Activated naive CD4-positive, alpha-beta T cell treated with anti-CD3 and anti-CD28 coated beads, Interleukin-2, amount 50 U/mL, for 16 hours (primary cell): ENCODE measurements at places on chromosomes 5 and 9.
A peak's percentile ranks its signal among the peaks of the same experiment; 100 is the strongest.

GRCh38 chr9:119588874-119589744, 219.9 kb upstream of the BRINP1 start:
- no peak for DNase-seq

- no peak for DNase-seq
These were observed 98.2 kb upstream of the ALDH1A1 start for GRCh38 chr9:73050887-73051550.

DNA sequence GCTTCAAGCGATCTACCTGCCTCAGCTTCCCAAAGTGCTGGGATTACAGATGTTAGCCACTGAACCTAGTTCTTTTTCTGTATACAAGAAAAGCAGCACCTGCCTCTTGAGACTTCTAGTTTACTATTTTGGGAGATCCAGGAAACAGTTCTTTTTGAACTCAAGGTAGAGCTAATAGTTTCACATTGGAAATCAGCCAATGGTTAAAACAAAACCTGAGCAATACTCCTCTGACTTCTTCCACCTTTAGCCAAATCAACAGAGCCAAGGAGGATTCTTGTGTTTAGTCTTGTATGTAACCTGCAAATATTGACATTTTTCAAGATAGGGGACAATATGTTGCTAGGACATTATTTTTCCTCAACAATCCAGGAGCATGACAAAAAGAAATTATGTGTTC, 349.4 kb downstream of the SH3GL2 start:
- DNase-seq = no peak

- peak; percentile 78 for DNase-seq
These were observed 582 bp upstream of the APBA1 start for GRCh38 chr9:69672596-69673310.

DNA sequence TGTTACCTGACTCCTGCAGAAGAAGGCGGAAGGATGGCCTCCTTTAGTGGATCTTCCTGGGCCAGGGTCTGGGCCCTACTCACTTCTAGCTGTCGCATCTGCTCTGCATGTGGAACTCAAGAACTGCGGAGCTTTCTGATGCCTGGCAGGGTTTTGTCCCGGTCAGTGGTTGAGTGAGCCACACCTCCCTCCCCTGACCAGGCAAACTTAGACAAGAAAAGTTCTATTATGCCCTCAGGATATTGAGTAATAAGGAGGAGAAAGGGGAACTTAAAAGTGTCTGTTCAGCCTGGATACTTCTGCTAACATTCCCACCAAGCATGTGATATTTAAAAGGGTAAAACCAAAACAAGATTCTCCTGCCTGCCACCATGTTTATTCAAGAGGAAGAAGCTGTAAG, at the start of gene FYB1:
Gene FYB1 (minus strand): TSS at position 127 of the 400 bp plus-strand sequence. CDS start 16,603 bp downstream, outside the sequence.
- no peak for DNase-seq

- no peak for DNase-seq
These were observed 51.3 kb downstream of the RASEF start for GRCh38 chr9:83011611-83012010.

DNA sequence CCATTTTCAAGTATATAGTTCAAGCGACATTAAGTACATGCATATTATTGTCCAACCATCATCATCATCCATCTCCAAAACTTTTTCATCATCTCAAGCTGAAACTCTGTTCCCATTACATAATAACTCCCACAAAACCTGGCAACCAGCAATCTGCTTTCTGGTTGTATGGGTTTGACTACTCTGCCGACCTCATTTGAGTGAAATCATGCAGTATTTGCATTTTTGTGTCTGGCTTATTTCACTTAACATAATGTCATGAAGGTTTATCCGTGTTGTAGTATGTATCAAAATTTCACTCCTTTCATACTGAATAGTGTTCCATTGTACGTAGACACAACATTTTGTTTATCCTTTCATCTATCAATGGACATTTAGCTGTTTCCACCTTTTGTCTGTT, 74.8 kb downstream of the SGCD start:
- no peak for DNase-seq

GRCh38 chr5:73946919-73947602, 321.1 kb downstream of the ARHGEF28 start:
- no peak for DNase-seq

GRCh38 chr9:72256931-72257330, 107.7 kb downstream of the GDA start:
- no peak for DNase-seq

GRCh38 chr9:38226491-38226951, 157.5 kb upstream of the SHB start:
- DNase-seq = no peak

DNA sequence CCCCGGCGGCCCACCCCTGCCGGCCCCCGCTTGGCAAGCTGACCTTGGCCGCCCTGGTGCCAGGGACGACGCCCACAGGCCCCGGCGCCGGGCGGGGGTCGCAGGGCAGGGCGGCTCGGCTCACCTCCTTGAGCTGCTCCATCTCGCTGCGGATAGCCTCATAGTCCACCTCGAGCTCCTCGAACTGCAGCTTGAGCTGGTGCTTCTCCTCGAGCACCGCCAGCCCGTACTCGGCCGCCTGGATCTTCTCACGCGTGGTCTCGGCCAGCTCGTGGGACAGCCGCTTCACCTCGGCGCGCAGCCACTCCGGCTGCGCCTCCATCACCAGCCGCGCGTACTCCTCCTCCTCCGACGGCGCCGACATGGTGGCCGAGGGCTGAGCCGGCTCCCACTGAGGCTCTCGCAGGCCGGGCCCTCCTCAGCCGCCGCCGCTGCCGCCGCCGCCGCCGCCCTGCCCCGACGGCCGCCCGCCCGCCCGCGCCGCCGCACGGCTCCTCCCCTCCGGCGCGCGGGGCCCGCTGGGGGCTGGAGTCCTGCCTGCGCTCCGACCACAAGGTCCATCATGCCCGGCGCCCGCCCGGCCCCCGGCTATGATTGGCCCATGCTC, at the start of gene BICD2:
Gene BICD2 (minus strand): TSS at position 453 of the 607 bp plus-strand sequence. CDS start 89 bp downstream, at position 364.
- DNase-seq = no peak

- no peak for DNase-seq
These were observed 217.8 kb upstream of the TLE4 start for GRCh38 chr9:79353856-79354520.

GRCh38 chr5:122262103-122262502, 49.9 kb upstream of the SNCAIP start:
- no peak for DNase-seq

GRCh38 chr5:95331358-95331757, 46.5 kb upstream of the MCTP1 start:
- DNase-seq = no peak
